Esophagus muscularis mucosa (tissue), 4 donors: ENCODE measurements at places on chromosomes 5 and 9. TPM values are rescaled to one million over a fixed set of nuclear protein-coding genes. Genes with fewer than 3 reads are reported as not detected.

Gene TPD52L3
- not detected for total RNA-seq

- DNase-seq: no peak
Measured at GRCh38 chr9:121340676-121341392, 29.2 kb downstream of the STOM start.

DNA sequence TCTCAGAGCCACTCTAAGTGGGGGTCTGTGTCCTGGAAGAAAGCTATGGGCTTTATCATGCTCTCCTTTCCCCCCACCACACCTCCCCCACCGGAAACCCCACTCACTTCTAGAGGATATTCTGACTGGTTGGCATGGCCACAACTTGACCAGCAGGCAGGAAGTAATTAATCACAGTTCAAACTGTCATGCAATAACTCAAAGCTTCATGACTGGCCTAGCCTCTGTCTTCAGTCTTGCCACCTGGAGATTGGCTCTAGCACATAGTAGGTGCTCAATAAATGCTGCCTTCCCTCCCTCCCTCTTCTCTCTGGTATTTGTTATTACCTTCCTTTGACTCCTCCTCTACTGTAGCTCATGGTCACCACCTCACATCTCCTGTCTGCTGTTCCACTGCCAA is 124.7 kb downstream of the GABBR2 start:
- no peak for DNase-seq

- no peak for DNase-seq
Measured at GRCh38 chr5:65837139-65837538, 89.2 kb upstream of the ERBIN start.
